Hepatocyte (in vitro differentiated cells): ENCODE measurements at places on chromosomes 13 and 19.

DNA sequence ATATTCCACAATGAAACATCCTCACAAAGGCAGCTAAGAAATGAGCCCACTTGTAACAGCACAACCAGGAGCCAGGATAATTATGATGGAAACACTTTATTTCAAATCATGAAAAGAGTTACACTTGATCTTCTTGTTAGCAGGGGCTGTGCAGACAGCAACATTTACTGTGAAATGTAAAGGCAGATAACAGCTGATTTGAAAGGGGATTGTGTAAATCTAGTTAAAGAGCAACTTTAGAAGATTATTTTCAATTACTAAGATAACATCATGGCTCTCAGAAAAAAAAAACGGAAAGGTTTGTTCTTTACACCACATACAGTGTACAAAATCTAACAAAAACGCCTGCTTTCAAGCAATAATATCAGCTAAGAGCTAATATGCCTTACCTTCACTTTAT lies 22.4 kb downstream of the ENOX1 start:
- DNase-seq = no peak

- DNase-seq = peak; percentile 87
Observed at GRCh38 chr13:26698392-26699196, 62.0 kb downstream of the GPR12 start.

GRCh38 chr19:3285647-3286176 lies 61.3 kb downstream of the CELF5 start:
- DNase-seq = no peak

DNA sequence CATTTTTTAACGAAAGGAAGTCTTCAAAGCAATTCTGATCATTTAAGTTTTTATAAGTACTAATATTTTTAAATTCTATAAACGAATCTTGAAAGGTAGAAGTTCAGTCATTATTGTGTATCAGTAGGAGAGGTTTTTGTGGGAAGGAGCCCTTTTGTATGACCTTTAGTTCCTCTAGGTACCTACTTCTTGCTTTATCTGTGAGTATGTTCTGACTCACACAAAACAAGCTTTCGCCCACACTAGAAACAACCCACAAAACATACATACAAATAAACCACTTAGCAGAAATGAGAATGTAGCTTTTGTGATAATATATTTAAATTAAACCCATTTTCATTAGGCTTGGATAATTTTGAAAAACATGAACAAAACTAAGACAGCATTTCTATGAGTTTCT lies 27.8 kb downstream of the ERCC5 start:
- no peak for DNase-seq
